ENCODE measurements at places on chromosomes 7 and 10. TPM values are rescaled to one million over a fixed set of nuclear protein-coding genes. Genes with fewer than 3 reads are reported as not detected.

DNA sequence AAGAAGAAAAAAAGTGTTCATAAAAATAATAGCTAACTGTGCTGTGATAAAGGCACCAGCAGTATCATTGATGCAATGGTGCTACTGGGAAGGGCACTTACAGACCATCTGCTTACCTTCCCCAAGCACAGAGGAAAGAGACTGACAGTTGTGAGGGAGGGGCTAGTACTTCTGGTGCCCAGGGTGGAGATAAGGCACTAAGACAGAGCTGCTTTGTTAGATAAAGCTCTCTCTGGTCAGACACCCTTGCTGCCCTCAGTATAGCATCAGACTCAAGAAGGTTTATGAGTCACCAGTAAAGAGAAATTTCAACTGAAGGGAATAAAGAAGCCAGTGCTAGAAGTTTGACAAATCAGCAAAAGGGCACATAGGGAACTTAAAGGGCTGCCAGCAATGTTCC is 325.6 kb downstream of the HPSE2 start:
- no peak overlapping the region for H3K4me3 ChIP-seq
- no peaks in the 10 kb centered on the region for H3K4me1 ChIP-seq
- no peaks in the 10 kb centered on the region for H3K27me3 ChIP-seq

DNA sequence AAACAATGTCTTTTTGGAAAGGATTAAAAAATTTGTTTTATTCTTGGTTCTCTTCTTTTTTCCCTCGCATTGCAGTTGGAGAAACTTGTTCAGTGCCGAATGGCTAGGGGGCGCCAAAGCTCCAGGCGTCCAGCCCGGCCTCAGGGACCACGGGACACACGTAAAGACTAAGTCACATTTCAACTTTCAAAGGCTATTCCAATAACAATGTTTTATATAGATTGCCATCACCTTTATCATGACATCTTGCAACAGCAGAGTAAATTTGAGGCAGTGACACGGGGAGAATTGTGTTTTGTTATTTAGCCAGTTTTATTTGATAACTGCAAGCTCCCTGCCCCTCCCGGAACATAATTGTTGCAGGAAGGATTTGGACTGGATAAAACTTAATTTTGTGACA is 2.2 kb upstream of the IGFBP3 start:
- H3K4me3 ChIP-seq = no peak overlapping the region
- H3K27ac ChIP-seq = no peak overlapping the region
- no peaks in the 10 kb centered on the region for H3K36me3 ChIP-seq

DNA sequence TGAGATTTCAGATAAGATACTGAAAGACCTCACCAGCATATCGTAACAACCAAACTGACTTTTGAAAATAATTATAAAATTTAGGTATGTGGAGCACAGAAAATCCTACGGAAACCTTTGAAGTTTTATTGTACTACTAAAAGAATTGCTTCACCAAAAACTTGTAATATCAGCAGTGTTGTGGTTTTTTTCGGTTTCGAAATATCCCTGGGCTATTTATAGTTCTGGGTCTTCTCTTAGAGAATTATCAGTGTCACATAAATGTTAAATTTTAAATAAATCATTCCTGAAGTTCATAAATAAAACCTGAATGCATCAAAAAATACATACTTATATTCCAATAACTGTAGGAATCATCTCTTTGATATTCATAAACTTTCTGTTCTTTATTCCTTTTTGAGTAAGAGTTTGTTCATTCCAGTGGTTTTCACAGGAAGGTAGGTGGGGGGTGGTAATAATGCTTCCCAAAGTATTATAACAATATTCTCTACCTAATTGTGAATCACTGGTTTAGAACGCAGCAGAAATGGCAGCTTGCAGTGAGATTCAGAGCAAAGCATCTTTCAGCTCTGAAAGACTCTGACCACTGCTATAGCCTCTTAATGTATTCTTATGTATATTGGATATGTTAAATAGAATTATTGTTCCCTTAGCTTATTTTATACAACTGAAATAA is 60.2 kb downstream of the ZNF277 start:
- H3K4me3 ChIP-seq = no peak overlapping the region
- H3K36me3 ChIP-seq = no peaks in the 10 kb centered on the region
- H3K27me3 ChIP-seq = no peaks in the 10 kb centered on the region

- peak; percentile 79 for DNase-seq
- H3K4me1 ChIP-seq = peaks cover 27% of the 10 kb centered on the region
- H3K27me3 ChIP-seq = no peaks in the 10 kb centered on the region
- no peaks in the 10 kb centered on the region for H3K36me3 ChIP-seq
- H3K27ac ChIP-seq = peak within 1 kb of the TSS; percentile 91
These were observed at the start of gene SLC35G1 for GRCh38 chr10:93893646-93894515. Gene SLC35G1 (plus strand): TSS chr10:93893978. CDS start chr10:93894034, 56 bp downstream.

DNA sequence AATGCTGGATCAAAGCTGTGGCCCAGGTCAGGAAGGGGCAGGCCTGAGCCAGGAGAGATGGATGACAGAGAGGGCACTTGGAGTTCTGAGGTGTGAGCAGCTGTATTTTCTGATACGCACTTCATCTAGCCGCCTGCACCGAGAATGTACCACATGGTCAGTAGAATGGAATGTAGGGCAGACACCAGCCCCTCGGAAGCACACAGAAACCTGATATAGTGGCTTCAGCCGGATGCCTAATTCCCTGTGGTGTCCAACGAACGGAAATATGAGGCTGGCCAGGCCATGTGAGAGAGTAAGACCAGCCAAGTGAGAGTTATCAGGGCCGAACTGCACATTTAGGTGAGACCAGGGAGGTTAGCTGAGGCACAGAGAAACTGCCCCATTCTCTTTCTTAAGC is 46.7 kb upstream of the PLCE1 start:
- H3K4me3 ChIP-seq = no peak overlapping the region
- no peaks in the 10 kb centered on the region for H3K27me3 ChIP-seq
- no peaks in the 10 kb centered on the region for H3K4me1 ChIP-seq
- no peak overlapping the region for H3K27ac ChIP-seq

GRCh38 chr7:32515890-32516550 is 20.7 kb downstream of the AVL9 start:
- H3K4me3 ChIP-seq = no peak overlapping the region
- peak; percentile 64 for DNase-seq
- H3K27ac ChIP-seq = peak overlapping the region; percentile 92
- no peaks in the 10 kb centered on the region for H3K4me1 ChIP-seq
- no peaks in the 10 kb centered on the region for H3K27me3 ChIP-seq

GRCh38 chr7:18680576-18680975 is 185.0 kb downstream of the HDAC9 start:
- no peak for DNase-seq
- no peak overlapping the region for H3K27ac ChIP-seq
- H3K4me1 ChIP-seq = no peaks in the 10 kb centered on the region
- H3K36me3 ChIP-seq = no peaks in the 10 kb centered on the region

GRCh38 chr7:158771-159170 is 33.6 kb upstream of the FAM20C start:
- H3K36me3 ChIP-seq = no peaks in the 10 kb centered on the region
- no peak overlapping the region for H3K27ac ChIP-seq
- H3K4me3 ChIP-seq = no peak overlapping the region

- H3K27me3 ChIP-seq = no peaks in the 10 kb centered on the region
- H3K27ac ChIP-seq = peak overlapping the region; percentile 15
- no peak for DNase-seq
- H3K4me1 ChIP-seq = no peaks in the 10 kb centered on the region
- peaks cover 4% of the 10 kb centered on the region for H3K36me3 ChIP-seq
These were observed 84.7 kb downstream of the CREM start for GRCh38 chr10:35211390-35211789.

DNA sequence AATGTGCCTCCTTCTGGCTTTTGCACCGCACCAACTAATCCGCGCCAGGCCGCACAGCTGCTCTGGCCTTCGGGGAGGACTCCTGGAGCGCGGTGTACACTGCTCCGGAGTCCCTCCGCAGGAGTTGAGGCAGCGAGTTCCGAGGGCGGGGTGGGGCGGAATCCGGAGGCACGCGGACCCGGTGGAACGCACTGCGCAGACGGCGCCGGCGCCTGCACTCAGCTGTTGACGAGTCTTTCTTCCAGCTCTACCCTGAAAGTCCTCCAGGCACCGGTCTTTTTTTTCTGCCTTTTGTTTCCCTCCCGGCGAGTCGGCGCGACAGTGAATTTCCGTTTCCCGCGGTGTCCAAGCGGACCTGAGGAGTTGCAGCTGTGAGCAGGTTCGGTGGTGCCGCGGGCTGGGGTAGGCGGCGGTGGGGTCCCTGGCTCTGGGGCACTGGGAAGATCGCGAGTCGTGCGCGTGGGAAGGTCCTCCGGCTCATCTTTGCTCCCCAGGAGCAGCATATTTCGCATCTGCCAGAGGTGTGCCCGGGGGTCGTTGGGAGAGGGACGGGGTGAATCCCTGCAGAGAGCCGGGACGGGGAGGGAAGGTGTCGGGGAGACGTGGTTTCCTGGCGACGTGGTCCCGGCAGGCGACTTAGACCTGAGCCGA is 44.1 kb downstream of the SFTPD start:
- H3K4me3 ChIP-seq = no peak overlapping the region
- DNase-seq = peak; percentile 69
- H3K36me3 ChIP-seq = no peaks in the 10 kb centered on the region
- no peaks in the 10 kb centered on the region for H3K27me3 ChIP-seq
- H3K27ac ChIP-seq = no peak overlapping the region

GRCh38 chr7:112771166-112771565 is 19.0 kb downstream of the TMEM168 start:
- DNase-seq = no peak
- H3K4me1 ChIP-seq = no peaks in the 10 kb centered on the region
- no peaks in the 10 kb centered on the region for H3K27me3 ChIP-seq
- no peak overlapping the region for H3K4me3 ChIP-seq

DNA sequence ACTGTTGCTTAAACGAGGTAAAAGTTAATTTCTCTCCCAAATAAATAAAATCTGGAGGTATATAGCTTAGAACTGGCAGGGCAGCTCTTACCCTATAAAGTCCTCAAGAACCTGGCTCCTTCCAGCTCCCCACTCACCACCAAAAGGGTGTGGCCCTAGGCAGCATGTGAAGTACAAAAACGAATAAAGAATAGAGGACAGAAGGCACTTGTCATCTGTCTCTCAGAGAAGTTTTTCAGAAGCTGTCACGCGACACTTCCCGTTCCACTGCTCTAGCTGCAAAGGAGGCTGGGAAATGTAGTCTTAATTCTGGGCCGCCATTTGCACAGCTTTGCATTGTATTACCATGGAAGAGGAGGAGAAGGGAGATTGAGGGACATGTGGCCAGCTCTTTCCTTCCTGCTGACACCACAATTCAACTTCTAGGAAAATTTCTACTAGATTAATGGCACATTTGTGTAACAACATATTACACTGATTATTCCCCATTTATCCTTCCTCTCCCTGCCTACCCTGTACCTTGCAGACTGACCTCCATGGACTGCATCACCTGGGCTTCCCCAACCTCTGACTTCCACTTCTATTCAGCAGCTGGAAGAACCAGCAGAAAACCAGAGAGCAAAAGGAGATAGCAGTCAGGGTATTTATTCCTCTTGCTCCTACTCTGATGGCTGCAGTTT is 62.2 kb downstream of the CCDC71L start:
- H3K27me3 ChIP-seq = no peaks in the 10 kb centered on the region
- no peaks in the 10 kb centered on the region for H3K36me3 ChIP-seq
- H3K27ac ChIP-seq = peak overlapping the region; percentile 28
- peak overlapping the region; percentile 42 for H3K4me3 ChIP-seq
- peak; percentile 87 for DNase-seq

The TMEM273 gene
- polyA plus RNA-seq = 3.8 TPM

The CHN2 gene
- 61.3 TPM for polyA plus RNA-seq

Measured in small intestine (tissue), 16 donors.